T-helper 2 cell (primary cell): ENCODE measurements at places on chromosomes 6 and 20.

- no peak for DNase-seq
Measured at GRCh38 chr6:138891255-138891986, 95.5 kb downstream of the ECT2L start.

DNA sequence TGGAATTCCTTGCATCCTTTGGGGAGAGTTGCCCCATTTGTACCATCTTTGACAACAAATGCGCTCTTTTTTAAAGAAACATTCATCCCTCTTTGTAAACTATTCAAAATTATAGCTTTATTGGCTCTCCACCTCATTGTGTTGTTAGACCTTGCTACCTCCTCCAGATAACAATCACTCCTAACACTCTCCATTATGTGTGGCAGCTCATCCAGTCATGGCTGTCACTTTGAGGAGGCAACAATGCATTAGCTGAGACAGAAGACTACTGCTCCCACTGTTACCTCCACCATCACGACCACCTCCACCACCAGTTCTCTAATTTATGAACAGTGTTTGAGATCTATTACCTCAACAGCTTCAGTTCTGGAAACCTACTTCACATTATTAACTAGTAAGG, 339.1 kb downstream of the FRK start:
- DNase-seq, result no peak

GRCh38 chr20:19381947-19382346, 169.5 kb downstream of the SLC24A3 start:
- no peak for DNase-seq

DNA sequence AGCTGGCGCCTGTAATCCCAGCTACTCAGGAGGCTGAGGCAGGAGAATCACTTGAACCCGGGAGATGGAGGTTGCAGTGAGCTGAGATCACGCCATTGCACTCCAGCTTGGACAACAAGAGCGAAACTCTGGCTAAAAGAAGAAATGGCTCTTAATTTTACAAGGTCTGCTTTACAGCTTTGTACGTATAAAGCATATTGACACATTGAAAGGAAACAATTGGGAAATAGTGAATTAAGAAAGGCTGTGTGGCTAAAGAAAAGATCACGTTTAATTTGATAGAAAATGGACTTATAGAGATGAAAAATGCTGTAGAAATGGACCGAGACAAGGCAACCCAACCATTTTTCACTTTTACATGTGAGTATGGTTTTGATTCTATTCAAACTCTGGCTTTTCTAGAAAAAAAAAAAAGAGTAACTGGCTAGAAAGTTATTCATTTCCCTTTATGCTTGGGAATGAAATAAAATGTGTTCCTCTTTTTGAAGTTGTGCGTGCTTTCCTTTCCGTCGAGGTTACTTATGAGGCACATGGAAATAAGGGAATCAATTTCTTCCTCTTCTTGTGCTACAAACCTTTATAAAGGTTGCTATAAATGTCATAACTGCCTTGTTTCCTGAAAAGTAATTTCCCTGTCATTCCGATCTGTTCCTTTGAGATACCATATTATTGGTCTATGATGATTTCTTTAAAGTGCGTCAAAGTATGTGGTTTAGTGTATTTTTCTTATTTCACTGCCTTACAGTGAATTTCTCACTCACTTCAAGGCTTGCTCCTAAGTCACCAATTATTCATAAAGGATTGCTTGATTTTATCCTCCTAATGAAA, 29.4 kb downstream of the PFDN4 start:
- no peak for DNase-seq

DNA sequence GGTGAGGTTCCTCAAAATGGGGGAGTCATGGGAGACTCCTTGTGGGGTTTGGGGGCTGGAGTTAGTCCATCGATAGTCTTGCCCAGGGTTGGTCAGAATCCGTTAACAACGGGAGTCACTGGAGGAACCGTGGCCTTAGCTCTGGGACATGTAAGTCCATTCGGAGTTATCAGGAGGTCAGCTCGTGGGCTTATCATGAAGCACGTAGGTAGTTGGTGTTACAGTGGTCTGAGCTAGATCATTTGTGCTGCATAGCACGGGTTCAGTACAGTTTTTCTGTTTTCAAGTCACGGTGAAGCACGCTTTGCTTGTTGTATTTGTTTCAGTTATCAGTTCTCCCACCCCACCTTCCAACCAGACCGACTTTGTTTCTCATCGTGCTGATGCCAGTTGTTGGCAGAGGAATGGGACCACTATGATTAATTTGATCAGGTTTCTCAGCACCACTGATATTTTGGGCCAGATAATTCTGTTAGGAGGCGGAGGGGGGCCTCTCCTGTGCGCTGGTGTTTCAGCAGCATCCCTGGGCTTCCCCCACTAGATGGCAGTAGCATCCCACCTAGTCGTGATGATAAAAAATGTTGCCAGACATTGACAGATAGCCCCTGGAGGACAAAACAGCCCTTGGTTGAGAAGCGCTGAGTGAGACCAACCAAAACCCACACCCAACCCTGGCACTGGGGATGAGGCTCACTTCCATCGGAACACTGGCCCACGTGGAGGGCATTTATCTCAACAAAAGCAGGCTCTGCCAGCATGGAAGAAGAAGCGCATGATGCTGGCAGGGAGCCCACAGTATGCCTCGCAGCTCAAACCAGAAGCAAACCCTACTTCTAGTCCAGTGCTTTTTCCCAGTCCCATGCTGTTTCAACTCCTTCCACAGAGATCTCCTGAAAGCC, 2.2 kb upstream of the APMAP start:
- DNase-seq, result peak; percentile 45

DNA sequence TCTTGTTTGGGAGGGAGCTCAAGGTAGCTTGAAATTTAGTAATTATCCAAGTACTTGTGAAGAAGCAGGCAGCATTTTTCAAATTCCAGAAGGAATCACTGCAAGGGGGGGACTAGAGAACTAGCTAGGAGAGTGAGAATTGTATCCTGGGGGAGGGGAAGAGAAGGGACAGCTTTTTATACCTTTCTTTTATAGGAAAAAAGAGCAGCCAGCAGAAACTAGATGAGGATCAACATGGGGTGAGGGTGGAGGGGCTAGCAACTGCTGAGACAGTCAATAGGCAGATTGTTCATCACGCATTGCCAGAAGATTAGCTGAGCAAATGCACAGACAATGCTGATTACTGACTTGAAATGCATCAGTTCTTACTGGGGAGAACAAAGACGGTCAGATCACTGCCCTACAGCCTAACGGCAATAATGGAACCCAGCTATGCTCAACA, 514.3 kb upstream of the CITED2 start:
- DNase-seq, result no peak

DNA sequence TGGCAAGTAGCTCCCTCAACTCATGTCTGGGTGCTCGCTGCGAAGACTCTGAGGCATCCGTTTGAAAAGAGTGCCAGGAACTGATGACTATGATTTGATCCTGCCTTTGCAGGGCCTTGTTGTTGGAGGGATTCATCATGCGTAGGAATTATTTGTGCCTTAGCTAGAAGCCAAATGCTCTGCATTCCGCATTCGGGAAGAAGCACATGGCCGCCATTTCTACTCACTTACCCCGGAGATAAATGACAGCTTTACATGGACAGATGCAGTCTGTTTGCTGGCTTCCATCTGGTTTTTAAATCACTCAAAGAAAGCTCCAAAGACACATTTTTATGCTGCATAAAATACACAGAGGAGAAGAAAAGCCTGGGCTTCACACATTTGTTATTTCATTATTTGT, 363.3 kb upstream of the CDH4 start:
- DNase-seq, result no peak
